ENCODE measurements at places on chromosomes 5 and 9.

- DNase-seq = no peak
These were observed 4.8 kb downstream of the ANKRD34B start for GRCh38 chr5:80565330-80565729.

DNA sequence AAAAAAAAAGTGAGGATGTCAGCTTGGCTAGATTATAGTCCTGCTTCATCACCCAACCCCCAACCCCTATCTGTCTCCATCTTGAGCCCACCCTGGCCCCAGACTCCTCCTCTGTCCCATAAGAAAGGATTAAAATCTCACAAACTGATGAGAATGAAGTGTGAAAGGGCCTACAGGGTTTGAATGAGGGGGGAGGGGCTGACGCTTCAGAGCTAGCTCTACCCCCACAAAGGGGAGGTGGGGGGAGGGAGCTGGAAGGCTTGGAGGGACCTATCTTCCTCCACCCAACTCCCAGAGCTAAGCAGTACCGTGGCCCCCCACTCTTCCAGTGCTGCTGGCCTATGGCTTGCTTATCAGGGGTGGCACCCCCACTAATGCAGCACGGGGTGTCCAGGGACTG lies 43.7 kb upstream of the HAND1 start:
- DNase-seq = no peak

GRCh38 chr5:172437445-172438318 lies 16.6 kb downstream of the SH3PXD2B start:
- DNase-seq = no peak

- peak; percentile 2 for DNase-seq
These were observed 41.0 kb upstream of the ANGPTL2 start for GRCh38 chr9:127163409-127163808.

DNA sequence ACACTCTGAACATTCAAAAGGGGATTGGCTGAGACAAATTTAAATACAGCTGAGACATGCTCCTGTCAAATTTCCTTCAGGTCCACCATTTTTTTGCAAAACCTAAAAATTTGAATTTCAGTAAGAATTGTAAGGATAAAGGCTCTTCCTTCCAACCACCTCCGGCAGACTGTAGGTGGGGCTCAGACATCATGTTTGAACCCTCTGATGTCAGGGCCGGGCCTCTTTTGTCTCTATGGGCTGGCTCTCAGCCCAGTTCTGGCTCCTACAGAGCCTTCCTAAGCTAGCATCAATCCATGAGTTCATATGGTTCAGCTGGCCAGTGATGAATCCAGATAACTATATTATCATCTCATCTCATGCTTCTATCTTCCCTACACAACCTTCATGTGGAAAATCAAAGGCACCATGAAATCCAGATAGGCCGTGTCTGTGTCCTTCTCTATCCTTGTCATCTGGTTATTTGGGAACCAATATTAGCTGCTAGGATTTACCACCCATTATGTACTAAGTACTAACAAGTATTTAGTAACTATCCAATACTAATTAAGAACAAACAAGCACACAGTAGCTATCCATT lies 44.2 kb downstream of the NIPSNAP3B start:
- no peak for DNase-seq

GRCh38 chr9:91825866-91826265 lies 124.2 kb downstream of the ROR2 start:
- no peak for DNase-seq

DNA sequence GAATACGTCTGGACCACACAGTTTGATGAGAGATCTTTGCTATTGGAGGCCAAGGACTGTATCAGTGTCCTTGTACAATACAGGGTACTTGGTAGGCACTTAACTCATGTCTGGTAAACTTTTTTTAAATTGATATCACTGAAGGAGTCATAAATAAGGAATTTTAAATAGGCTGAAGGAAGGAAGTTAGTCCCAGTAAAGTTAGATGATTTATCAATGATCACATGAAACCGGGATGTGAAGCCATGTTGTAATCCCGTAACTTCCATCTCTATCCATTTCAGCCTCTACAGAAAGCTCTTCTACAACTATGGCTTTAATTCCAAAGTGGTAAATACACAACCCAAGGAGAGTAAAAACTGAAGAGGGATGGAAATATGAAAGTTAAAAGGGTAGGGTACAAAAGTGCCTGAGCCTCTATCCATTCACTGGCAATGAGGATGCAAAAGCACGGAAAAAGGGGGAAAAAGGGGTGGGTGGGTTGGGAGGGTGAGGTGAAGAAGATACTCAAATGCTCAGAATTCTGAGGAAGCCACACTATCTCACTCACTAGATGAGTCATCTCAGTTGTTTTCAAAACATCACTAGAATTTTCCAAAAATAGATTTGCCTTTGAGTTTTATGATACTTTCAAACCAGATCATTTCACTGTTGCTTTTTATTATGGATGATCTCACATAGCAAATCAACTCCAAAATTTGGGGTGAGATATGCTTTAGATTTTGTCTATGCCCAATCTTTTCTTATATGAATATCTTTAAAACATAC lies 1053.5 kb downstream of the NR2F1-AS1 start:
- no peak for DNase-seq

DNA sequence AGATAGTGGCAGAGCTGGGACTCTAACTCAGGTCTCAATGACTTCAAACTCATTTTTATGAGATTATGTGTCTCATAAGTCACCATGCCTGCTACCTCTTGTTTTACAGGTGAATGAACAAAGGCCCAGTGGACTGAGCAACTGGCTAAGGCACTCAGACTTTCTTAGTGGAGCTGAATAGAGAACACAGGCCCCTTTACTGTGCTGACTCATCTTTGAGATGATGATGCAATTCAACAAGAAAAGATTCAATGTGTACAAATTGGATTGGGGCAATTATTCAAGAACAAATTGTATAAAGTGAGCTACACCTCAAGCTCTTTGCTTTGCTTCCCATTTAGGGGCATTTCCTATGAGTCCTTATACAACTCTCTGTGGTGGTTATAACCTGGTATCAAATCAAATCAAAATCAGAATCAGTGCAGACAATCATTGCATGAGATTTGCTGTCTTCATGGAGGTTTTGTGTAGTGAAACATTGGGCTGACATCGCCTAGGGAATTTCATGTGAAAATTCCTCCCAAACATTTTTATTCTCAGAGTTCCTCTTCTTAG lies 84.3 kb upstream of the PPP2R2B start:
- DNase-seq = no peak

- no peak for DNase-seq
These were observed 186.7 kb upstream of the TBC1D2 start for GRCh38 chr9:98442114-98442513.

DNA sequence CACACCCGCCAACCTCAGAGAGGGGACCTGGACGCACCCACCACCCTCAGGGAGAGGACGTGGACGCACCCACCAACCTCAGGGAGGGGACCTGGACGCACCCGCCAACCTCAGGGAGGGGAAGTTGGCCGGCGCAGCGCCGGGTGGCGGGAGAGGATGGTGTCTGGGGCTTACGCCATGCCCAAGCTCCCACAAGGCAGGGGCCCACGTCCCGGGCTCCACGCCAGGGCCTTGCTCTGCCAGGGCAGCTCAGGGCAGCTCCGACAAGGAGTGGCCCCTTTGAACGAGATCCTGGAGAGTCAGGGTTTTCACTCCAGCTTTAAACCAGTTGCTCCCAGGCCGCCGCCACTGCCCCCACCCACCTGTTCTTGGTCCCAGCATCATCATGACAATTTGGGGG lies 32.2 kb upstream of the SLC12A7 start:
- DNase-seq = no peak

- DNase-seq = peak; percentile 72
These were observed 87.1 kb downstream of the SEMA4D start for GRCh38 chr9:89410641-89411350.

DNA sequence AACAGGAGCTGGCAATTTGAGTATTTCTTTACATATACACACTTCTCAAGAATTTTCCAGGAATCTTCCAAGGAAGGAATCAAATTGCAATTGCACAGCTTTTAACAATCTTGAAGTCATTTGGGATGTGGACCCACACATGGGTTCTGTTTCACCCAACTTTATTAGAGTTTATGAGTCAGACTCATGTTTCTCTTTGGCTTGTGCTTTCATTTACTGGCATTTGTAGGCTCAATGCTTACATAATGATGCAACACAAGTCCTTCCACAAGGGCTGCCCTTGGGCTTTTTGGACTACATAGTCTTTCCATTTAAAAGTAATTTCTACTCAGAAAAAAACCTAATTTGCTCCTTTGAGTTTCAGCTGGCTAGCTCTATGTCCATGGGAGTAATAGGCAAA lies 4.6 kb upstream of the CDC37L1 start:
- DNase-seq = no peak

DNA sequence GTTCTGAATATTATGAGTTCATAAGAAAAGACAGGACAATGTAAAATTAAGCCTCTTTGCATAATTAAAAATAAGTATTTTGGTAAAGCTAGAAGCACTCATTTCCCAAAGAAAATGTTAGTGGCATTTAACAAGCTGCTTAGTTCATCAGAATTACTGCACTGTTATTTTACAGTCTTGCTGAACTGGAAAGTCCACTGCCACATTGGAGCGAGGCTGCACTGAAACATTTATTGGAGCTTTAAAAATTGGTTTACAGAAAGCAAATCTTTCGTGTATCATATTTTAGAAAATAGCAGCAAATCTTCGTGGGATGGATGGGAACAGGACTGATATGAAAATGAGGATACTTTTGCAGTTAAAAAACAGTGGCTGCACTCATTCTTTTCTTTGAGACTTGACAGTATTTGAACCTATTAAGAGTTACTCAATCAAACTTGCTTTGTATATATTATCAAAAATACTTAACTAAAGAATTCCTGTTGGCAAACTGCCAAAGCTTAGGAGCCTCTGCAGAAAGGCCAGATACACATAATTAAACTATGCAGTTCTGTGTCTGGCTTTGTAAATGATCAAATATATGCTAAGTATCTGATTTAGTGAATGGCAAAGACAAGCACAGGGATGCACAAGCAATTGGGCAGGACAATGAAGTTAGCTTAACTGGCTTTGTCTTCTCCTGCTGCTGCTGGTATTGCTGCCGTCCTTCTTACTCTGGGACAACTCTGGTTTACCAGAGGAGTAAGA lies 16.5 kb upstream of the FBXL7 start:
- DNase-seq = no peak

DNA sequence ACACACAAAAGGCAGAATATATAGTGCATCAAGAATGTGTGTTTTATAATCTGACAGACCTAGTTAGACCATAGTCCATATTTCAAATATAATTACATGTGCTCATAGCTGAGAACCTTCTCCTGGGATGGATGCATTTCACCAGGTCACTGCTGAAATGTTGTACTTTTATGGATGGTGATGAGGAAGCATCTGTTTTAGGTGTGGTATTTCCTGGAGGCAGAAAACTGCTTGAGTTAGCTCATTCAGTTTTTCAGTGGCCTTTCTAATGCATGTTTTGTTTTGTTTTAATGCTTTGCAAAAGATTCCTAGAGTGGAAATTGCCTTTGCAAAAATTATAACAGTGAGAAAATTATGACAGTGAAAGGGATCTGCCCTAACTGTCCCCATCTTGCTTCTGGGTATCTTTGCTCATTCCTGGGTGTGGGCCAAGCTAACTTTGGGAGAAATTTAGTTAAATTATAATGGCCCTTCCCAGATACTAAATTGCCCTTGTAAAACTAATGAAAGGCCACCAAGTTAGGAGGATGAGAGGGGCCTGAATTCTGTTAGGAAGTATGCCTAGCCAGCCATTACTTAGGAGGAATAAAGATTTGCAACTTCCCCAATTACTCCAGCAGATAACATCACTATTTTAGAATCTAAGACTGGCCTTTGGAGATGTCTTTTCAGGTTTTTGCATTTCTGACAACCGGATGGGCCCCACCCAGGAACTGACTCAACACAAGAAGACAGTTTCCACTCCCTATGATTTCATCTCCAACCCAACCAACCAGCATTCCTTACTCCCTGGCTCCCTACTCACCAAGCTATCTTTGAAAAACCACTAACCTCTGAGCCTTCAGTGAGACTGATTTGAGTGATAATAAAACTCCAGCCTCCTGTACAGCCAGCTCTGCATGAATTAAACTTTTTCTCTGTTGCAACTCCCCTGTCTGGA lies 7.0 kb upstream of the IL12B start:
- DNase-seq = peak; percentile 86

DNA sequence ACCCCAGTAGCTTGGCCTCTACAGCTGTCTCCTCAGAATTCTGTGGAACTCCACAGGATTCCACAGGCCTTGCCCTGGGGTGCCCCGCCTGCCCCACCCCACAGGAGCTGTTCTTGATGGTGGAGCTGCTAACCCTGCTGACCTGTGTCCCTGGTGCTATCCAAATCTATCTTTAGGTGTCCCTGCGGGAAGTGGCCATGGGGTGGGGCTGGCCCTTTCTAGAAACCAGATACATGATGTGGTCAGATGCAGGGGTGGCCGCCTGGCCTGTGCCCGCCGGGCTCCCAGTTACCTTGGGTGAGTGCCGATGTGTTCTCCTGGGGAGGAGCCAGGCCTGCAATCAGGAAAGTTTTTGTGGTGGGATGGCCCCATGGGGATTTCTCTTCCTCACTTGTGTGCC lies 34.2 kb downstream of the WNK2 start:
- no peak for DNase-seq

DNA sequence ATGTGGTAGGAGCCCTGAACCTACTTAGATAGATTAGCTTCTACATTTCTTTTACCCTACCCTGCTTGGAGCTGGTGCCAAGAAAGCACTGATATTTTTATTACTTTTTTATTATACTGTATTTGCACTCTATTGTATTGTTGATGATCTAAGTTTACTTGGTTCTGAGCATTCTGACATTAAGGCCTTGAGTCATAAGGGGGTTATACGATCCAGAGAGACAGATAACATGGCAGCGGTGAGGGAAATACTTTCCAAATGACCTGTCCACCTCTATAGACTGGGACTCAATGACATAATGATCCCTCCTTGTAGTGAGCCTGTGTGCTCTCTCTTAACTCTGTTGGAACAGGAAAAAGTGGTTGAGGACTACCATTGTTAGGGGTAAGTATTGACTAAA lies 176.3 kb downstream of the MAN2A1 start:
- no peak for DNase-seq

All from inflammatory macrophage treated with lipopolysaccharide for 1 hour (primary cell).